ENCODE measurements at places on chromosomes 7 and 10.

DNA sequence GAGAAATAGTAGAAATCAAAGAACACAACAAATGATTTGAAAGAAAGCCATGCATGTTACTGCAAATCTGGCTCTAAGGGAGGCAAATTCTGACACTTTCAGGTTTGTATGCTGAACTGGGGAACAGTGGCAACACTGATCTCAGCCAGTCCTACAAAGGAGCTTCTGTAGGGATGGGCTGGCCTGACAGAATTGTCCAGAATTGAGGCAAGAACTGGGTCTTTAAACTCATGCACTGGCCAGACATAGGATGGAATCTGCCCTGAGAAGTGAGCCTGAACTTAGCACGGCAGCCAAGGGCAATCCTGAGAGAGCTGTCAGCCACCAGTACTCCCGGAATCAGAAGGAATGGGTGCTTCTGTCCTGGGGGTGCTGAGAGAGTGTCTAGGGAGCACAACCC lies 70.9 kb upstream of the RAPGEF5 start:
- no peak for DNase-seq

GRCh38 chr7:131183611-131184119 lies 144.0 kb upstream of the MKLN1 start:
- no peak for DNase-seq

DNA sequence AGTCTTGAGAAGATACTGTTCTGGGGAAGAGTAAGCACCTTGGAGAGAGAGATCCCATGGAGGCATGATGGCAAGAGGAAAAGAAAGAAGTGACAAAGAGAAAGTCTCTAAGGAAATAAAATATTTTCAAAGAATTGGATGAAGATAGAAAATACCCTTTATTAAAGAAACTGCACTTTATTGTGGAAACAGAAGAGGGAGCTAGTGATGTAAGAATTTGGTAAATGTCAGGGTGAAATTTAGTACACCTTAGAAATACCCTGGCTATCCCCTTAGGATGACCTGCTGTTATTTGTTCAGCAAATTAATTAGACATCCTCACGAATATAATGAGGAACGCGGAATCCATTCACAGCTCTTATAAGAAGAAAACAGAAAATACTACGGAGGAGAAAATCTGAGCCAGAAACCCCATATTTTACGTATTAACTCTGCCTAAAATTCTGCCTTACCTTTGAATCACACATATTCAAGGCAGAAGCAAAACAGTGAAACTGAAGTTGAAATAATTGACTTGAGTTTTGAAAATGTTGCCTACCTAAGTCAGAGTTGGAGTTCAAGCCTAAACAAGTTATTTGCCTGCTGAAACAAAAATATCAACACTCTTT lies 90.7 kb downstream of the TFPI2 start:
- DNase-seq: no peak

- DNase-seq: no peak
These were observed 61.8 kb upstream of the AHR start for GRCh38 chr7:17236603-17237002.

GRCh38 chr7:91266067-91266688 lies 1.9 kb downstream of the FZD1 start:
- DNase-seq: no peak

DNA sequence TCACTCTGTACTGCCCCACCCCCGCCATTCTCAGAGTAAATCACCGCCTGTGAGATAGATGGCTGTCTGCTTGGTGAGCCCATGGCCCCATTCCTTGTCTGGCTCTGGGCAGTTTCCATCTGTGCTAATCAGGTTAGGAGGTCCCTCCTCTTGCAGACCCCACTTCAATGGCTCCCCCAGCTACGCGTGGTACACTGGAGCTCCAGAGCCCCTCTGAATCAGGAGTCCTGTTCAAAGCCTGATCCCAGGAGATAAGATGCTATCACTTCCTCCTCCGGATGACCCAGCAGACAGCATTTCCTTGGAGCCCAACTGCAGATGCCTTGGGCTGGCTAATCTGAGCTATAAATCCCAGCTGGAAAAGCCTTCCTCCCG lies 122.3 kb downstream of the SH3PXD2A start:
- DNase-seq: no peak

- DNase-seq: no peak
These were observed 315.5 kb upstream of the NPVF start for GRCh38 chr7:25543798-25544197.

DNA sequence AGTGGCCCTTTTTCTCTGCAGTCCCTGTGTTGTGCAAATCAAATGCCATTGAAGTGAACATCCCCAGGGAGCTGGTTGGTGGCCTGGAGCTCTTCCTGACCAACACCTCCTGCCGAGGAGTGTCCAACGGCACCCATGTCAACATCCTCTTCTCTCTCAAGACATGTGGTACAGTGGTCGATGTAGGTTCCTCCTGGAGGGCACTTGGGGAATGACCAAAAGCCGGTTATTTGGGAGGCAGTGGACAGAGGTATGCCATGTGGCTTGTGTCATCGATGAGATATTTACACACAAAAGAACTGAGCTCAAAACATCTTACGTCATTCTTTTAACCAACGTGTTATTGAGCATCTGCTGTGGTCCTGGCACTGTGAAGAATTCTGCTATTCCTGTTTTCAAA lies 19.7 kb downstream of the OIT3 start:
- DNase-seq: no peak

- DNase-seq: no peak
These were observed 249.1 kb upstream of the TMEM72 start for GRCh38 chr10:44662051-44662450.

All from SHP77 treated with DMSO at 0.1 percent for 48 hours (cell line).